ENCODE measurements at places on chromosomes 6 and 20.
A peak's percentile ranks its signal among the peaks of the same experiment; 100 is the strongest.

GRCh38 chr20:4022386-4023286 is 7.3 kb upstream of the RNF24 start:
- DNase-seq: no peak

GRCh38 chr6:146595972-146596731 is 2.6 kb upstream of the ADGB start:
- DNase-seq: no peak

- DNase-seq: no peak
Observed at GRCh38 chr20:41480054-41480770, 113.6 kb upstream of the EMILIN3 start.

GRCh38 chr6:72417759-72418158 is 204.1 kb upstream of the KCNQ5 start:
- no peak for DNase-seq

DNA sequence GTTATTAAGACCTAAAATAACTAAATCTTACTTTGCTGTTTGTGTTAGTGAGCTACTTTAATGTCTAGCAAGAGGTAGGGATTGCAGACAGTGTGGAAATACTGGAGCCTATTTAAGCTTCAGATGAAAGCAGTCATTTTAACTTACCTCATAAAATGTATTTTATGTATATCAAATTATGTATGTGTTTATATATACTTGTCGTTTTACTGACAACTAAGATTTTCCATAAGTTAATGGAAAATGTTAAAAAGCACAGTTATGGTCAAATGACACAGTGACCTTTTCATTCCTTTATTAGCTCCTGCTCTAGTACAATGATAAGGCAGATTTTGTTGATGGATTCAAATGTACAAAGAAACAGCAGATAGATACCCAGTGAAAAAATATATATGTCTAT is 34.6 kb downstream of the QKI start:
- no peak for DNase-seq

DNA sequence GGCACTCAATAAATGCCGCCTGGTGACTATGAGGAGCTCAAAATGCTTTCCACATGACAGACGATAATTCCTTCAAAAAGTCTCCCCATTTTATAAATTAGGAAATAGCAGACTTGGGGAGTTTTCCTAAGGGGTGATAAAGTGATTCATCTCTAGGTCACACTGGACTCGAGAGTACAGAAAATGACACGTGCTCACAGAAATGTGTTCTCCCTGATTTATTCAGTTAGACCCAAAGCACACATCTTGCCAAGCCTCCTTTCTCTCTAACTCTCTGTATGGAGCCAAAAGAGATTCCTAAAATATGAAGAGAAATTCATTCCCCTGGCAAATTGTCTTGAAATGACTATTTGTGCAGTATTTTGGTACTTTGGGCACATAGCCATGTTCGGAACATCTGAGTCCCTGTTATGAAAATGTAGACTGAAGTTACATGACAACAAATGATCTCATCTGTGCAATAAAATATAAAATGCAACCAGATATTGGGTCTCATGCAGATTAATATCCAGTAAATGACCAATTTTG is 381.1 kb downstream of the TFAP2B start:
- no peak for DNase-seq

DNA sequence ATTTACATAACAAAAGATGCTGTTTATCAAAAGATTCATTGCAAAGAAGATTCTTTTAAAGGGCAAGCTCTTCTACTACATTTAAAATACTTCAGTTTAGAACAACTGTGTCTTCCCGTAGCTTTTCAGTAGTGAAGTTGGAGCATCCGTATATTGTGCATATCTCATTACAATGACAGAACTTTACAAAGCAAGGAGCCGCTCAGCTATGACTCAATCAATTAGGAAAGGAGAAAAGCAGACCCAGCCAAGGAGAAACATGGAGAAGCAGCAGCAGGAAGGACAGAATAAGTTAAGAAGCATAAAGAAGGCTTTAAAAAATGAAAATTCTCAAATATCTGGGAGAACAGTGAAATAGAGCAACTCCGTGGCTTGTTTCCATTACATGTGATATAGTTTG is 132.6 kb upstream of the SMLR1 start:
- DNase-seq: no peak

- no peak for DNase-seq
Observed at GRCh38 chr6:114810468-114810867, 467.6 kb upstream of the HS3ST5 start.

GRCh38 chr6:132972254-132972653 is 157.9 kb downstream of the RPS12 start:
- DNase-seq: no peak

- peak; percentile 78 for DNase-seq
Observed at GRCh38 chr20:34215711-34216381, 25.4 kb upstream of the ASIP start.
